ENCODE measurements at places on chromosomes 16 and 17. TPM values are rescaled to one million over a fixed set of nuclear protein-coding genes. Genes with fewer than 3 reads are reported as not detected.

The ADAP2 gene
- total RNA-seq = 40.0 TPM

The BRIP1 gene
- total RNA-seq = 0.48 TPM

The ASB16 gene
- 0.29 TPM for total RNA-seq

The WFDC1 gene
- total RNA-seq = 1.3 TPM

The PLA2G15 gene
- total RNA-seq = 15.4 TPM

The GRIN2A gene
- not detected for total RNA-seq

The AOC2 gene
- total RNA-seq = 11.8 TPM

The HSPB9 gene
- not detected for total RNA-seq

The SERPINF2 gene
- total RNA-seq = 30.1 TPM

The TNS4 gene
- total RNA-seq = not detected

The ANKFN1 gene
- total RNA-seq = 4.1 TPM

The RAMP2 gene
- 17.9 TPM for total RNA-seq

The PYY gene
- total RNA-seq = 0.98 TPM

The GP1BA gene
- total RNA-seq = not detected

The ACSM3 gene
- total RNA-seq = 22.9 TPM

The SMIM36 gene
- total RNA-seq = not detected

The BAIAP3 gene
- total RNA-seq = 7.3 TPM

The NHLRC4 gene
- total RNA-seq = 0.32 TPM

The ENPP7 gene
- not detected for total RNA-seq

The UTS2R gene
- total RNA-seq = not detected

The CDIPT gene
- 117 TPM for total RNA-seq

The HOXB6 gene
- 1.0 TPM for total RNA-seq

The SLC5A2 gene
- 0.98 TPM for total RNA-seq

The CSH2 gene
- not detected for total RNA-seq

The DDX28 gene
- total RNA-seq = 7.5 TPM

The RNF157 gene
- 3.1 TPM for total RNA-seq

The MEIOC gene
- under 0.01 TPM for total RNA-seq

The MYOCD gene
- 1.5 TPM for total RNA-seq

The SARM1 gene
- total RNA-seq = 6.4 TPM

The TNFRSF17 gene
- total RNA-seq = 0.44 TPM

The TOM1L1 gene
- 47.2 TPM for total RNA-seq

The CNGB1 gene
- total RNA-seq = not detected
